ENCODE measurements at places on chromosomes 13 and 19. TPM values are rescaled to one million over a fixed set of nuclear protein-coding genes. Genes with fewer than 3 reads are reported as not detected.

The FGF21 gene
- total RNA-seq: not detected

The ZNF91 gene
- total RNA-seq: 160 TPM

The APOE gene
- 65.9 TPM for total RNA-seq

The NLRP4 gene
- not detected for total RNA-seq

The PRPF31 gene
- 55.5 TPM for total RNA-seq
